Activated T-cell treated with anti-CD3 and anti-CD28 coated beads for 48 hours (primary cell): ENCODE measurements at places on chromosomes 5 and 9.

DNA sequence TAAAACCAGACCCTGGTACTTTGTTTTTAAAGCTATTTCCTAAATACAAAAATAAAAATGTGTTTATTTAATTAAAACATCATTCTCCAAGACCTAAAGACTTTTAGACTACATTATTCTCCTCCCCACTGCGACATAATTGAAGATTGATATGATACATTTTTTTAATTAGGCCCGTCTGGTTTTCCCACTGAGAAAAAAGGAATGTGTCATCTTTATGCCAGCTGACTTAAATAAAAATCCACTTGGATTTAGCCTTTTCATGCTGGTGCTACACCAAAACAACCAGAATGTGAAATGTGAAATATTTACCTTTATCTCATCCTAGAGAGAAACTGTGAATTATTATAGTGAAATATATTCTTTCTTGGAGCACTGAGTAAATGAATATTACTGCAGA, 155.5 kb upstream of the PPP1R2B start:
- DNase-seq, result no peak

- DNase-seq, result no peak
Measured at GRCh38 chr9:117480253-117480652, 65.4 kb upstream of the ASTN2 start.

- DNase-seq, result no peak
Measured at GRCh38 chr5:181151146-181151545, 3.8 kb downstream of the OR2V2 start.

GRCh38 chr9:68498816-68499215, 41.9 kb downstream of the TMEM252 start:
- no peak for DNase-seq

DNA sequence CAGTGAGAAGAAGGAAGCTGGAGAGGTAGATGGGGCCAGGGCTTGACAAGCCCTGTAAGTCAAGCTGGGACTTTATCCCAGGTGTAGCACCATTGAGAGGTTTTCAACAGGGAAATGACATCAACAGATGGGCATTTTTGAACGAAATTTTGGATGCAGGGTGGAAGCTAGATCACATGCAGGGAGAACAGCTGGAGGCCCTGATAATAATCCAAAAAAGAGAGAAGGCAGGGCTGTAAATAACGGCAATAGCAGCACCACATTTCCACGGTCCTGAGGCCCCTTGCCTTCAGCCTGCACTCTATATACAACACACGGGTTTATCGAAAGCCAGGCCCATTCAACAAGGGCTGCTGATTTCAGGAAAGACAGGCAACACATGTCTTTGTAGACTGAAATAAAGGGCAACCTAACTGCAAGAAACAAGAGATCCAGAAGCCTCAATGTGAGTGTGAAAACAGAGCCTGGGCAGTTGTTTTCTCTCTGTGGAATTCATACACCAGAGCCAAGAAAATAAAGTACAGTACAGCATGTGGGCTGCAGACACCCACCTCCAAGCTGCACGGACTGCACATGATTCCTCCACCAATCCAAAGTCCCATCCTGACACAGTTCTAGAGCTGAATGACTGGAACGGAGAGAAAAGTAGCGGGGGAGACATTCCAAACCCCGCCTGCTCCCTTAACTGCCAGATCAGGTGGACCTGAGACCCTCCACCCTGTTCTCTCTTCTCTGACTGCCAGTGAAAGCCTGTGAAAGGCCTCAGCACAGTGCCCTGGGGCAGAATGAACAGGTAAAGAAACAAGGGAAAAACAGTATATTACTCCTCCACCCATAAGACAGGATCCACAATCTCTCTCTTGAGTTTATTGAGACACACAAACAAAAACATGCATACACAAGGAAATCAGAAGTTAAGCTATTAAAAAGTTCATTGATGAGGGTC, 36.3 kb downstream of the KLHL3 start:
- no peak for DNase-seq

DNA sequence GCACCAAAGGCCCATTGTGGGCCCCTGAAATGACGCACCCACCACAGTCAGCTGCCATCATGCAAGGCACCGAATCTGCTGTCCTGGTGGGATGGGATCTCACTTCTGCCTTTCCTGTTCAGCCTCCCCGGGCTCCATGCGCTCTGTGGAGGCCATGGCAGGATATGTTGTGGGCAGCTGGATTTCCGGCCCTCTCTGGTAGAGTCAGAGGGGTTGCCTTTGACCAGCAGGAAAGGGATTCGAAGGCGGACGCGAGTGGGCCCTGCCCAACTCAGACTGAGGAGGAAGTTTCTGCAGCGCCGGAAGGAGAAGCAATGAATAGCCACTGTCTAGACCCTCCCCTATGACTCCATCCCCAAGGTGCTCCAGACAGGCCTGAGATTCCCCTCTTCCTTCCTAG, 35.5 kb downstream of the GADD45G start:
- no peak for DNase-seq

- DNase-seq, result no peak
Measured at GRCh38 chr5:22044229-22044628, 808.9 kb downstream of the CDH12 start.

DNA sequence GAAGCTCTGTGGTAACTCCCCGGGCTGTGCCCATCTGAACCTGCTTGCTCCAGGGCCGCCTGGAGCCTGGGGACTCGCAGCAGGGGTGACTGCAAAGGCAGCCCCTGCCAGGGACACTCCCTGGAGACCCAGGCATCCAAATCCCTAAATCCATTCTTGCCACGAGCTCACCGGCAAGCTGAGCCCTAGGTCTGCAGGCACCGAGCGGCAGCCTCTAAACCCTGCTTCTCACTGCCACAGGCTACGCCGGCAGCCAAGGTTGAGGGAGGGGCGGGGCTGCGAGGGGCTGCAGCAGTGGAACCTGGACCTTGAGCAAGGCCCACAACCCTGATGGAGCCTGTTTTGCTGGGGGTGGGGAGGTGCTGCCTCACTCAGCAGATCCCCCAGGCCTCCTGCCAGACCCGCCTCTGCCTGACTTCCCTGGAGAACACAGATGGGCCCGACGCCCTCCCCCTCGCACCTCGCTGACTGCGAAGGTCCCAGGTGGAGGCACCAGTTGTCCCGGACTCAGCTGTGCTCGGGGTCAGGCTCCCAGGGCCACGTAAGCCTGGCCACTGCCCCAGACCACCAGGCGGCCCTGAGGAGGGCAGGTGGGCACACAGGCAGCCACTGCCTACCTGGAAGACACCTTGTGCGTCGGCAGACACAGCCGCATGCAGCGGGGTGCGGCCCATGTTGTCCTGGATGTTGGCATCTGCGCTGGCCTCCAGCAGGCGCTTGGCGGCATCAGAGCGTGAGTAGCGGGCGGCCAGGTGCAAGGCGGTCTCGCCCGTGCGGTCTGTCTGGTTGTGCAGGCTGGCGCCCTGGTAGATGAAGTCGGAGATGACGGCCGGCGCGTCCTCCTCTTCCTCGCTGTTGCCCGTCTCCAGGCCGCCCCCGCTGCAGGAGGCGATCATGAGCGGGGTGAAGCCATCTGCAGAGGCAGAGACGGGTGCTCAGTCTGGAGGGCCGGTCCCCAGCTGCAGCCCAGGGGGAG, 17.4 kb upstream of the SEC16A start:
- DNase-seq, result no peak

- DNase-seq, result no peak
Measured at GRCh38 chr5:159901308-159901707, 15.0 kb upstream of the ADRA1B start.

DNA sequence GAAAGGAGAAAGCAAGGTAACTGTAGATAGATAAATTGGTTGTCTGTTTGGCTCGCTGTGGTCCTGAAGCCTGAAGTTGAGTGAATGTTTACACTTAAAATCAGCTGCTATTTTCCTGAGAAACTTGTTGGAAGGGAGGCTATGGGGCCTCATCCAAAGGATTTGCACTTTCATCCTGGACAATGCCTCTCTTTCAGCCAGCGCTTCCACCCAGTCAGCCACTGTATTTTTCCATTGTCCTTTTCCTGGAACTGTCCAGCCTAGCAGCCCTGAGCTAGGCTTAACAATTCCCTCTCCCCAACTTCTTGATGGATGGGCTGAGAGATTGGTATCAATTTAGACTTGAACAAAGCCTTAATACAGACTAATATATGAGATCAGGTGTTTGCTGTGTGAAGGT, 429.2 kb downstream of the DMAC1 start:
- no peak for DNase-seq

- no peak for DNase-seq
Measured at GRCh38 chr9:78828521-78828920, 531.6 kb downstream of the PSAT1 start.

DNA sequence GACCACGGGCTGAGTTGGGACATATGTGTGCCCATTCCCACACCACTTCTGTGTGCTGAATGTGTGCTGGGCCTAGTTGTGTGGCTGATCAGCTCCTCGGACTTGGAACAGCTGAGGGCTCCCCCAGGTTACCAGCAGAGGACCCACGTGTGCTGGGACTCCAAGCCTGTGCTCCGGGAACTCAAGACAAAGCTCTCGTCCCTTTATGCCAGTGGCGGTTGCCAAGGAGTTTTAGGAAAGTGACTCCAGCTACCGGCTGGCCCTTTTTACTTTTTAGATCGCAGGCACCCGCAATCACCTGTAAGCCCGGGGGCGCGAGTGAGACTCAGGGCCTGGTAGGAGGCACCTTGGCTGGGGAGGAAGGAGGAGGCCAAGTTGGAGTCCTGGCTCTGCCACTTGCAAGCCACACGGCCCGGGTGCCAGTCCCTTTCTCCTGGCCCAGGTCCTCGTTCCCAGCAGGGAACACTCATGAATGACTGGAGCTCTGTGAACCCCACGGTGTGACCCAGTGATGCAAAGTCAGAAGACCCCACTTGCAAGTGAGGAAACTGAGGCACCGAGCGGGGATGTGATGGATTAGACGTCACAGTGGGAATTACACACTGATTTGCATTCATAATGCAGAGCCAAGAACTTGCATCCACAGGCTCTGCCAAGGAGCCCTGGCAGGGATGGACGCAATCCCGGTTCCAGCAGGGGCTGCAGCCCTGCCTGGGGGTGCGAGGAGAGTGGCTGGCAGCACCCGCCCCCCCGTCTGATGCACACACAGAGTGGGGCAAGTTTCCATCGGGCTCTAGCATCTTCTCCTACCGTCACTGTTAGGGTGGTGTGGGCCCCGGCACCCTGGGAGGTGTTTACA, 26.9 kb downstream of the CRB2 start:
- no peak for DNase-seq

GRCh38 chr9:132457504-132458236, 47.7 kb downstream of the CFAP77 start:
- DNase-seq, result no peak

- DNase-seq, result no peak
Measured at GRCh38 chr9:22469928-22470544, 23.4 kb downstream of the DMRTA1 start.

GRCh38 chr5:34507933-34508332, 148.2 kb upstream of the RAI14 start:
- DNase-seq, result no peak

DNA sequence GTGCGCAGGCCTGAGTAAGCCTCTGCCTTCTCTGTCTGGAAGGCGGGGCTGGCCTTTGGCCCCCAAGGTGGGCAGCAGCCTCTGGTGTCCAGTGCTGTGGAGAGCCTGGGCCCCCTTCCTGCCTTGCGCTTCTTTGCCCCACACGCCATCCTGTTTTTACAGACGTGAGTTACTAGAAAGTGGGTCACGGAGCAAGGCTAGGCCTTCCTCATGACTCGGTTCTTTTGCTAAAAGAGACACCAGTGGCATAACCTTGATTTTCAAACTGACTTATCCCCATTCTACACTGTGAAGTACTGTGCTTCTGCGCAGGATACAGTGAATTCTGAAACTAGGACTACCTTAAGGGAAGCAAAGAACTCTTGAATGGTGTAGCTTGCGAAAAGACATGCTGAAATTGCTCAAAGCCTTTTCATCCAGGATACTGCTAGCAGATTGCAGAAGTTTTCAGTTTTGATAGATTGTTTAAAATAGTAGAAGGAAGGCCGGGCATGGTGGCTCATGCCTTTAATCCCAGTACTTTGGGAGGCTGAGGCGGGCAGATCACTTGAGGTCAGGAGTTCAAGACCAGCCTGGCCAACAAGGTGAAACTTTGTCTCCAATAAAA, 7.2 kb downstream of the ROPN1L start:
- DNase-seq, result no peak

- no peak for DNase-seq
Measured at GRCh38 chr9:133981958-133982681, 10.0 kb downstream of the VAV2 start.

GRCh38 chr5:134133188-134133994, 18.9 kb downstream of the TCF7 start:
- DNase-seq, result no peak

GRCh38 chr9:133771486-133772482, 33.6 kb upstream of the SARDH start:
- no peak for DNase-seq
